ENCODE measurements at places on chromosomes 4 and X.

GRCh38 chr4:88792821-88793220, 95.2 kb upstream of the NAP1L5 start:
- no peak for DNase-seq

DNA sequence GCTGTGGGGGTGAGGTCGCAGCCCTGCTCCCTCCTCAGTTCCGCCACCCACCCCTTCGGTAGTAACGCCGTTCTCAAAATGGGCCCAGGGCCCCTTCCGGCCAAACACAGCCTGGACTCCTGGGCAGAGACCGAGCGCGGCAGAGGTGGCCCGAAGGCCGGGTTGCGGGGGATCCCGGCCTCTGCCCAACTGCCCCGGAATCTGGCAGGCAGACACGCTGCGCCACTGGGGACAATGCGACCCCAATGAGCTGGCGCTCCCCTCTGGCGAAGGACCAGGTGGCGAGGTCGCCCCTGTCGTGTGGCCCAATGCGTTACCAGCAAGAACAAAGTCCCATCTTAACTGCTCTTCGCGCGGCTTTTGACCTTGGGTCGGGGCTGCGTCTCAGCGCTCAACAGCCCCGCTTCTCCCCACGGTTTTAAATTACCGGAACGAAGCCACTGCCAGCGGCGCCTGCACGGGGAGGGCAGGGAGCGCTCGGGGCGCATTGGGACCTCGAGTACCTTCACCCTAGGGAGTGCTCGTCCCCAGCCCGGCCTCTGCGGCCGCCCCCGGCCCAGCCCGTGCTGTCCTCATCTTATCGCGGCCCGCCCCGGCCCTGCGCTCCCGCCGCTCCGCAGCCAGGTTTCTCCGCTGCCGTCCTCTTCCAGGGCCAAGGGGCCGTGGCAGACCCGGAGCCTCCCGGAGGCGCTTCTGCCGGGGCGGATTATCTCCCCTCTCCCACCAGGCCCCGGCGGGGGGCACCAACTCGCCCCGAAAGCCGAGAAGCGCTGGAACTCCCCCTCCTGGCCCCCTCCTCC, 22.2 kb upstream of the HMX1 start:
- no peak for DNase-seq

DNA sequence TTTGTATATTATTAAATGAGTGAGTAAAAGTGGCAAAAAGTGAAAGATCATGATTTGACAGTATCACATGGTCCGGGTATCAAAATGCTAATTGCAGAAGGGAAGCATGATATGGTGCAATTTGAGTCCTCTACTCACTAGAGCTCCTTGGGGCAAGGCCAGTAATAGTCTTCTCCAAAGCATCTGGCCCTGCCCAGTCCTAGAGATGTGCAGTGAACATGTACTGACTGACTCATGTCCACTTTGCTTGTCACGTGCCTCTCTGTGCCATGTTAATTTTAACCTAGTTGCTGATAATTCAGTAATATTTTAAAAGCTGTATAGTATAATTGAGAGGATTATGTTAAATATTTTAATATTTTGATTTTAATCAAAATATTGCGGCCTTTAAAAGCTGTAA, 54.6 kb upstream of the TENM3 start:
- no peak for DNase-seq

GRCh38 chrX:129638917-129639316, 15.8 kb downstream of the APLN start:
- DNase-seq: no peak

- no peak for DNase-seq
Observed at GRCh38 chr4:115671581-115671980, 558.2 kb upstream of the NDST4 start.

DNA sequence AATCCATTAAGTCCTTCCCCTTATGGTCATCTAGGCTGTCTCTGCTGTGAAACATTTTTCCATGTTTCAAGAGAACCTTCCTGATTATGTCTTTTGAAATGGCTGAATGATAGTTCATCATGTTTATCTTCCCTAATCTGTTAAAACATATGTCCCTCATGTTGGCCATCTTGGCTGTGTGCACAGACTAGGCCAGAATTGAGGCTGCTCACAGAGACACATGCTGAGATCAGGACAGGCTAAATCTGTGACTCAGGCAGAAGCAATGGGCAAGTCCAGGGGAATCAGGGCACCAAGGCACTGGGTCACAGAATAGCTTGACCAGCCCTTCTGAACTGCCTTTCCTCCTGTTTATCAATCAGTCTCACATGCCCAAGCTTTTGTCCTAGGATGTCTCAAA, 78.3 kb downstream of the FHDC1 start:
- no peak for DNase-seq

DNA sequence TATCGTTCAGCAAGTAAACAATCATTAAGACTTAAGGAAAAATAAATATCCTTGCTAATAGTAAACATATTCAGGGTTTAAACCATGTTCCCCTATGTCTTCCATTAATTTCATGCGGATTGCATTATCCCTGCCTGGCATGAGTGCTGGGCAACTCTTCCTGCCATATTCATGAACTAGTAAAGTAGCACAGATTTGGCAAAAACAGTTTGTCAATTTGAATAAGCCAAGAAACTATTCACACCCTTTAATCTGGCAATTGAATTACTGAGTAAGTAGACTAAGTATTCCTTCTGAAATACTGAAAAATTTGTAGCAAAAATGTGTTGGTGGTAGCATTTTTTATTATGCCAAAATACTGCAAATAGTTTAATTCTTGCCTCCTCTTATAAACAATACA, 512.0 kb downstream of the NLGN4X start:
- no peak for DNase-seq

DNA sequence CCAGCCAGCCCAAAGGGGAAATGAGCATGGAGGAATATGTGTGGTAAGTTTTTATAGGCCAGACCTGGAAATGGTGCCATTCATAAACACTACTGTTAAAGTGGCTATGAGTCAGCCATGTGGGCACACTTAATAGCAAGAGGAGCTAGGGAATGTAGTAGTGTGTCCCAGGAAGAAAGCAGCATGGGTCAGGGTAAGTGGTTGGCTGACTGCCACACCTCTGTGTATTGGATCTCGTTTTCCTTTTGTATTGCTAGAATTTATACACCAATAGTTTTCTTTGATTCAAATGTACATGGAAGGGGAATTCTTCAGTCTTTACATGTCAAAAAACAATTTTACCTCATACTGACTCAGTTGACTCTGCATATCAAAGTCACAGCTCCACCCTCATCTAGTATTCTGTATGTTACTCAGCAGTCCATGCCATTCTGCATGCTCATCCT, 22.9 kb upstream of the SGMS2 start:
- no peak for DNase-seq

- no peak for DNase-seq
Observed at GRCh38 chr4:84944947-84945346, 21.5 kb downstream of the WDFY3 start.

- no peak for DNase-seq
Observed at GRCh38 chr4:4539481-4539880, 2.4 kb downstream of the STX18 start.

DNA sequence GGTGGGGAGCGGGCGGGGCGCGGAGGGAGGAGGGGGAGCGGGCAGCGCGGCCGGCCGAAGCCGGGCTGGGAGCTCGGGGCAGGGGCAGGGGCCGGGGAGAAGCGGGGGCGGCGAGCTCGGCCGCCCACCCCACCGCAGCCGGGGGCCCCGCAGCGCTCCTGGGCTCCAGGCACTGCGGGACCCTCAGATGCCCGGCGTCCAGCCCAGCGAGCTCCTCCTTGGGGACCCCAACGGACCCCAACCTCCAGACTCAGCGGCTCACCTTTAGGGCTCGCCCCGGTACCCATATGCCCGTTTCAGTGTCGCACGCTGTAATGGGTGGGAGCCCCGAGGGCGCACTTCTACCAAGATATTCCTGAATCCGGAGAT, 357 bp upstream of the ADGRG2 start:
- no peak for DNase-seq

DNA sequence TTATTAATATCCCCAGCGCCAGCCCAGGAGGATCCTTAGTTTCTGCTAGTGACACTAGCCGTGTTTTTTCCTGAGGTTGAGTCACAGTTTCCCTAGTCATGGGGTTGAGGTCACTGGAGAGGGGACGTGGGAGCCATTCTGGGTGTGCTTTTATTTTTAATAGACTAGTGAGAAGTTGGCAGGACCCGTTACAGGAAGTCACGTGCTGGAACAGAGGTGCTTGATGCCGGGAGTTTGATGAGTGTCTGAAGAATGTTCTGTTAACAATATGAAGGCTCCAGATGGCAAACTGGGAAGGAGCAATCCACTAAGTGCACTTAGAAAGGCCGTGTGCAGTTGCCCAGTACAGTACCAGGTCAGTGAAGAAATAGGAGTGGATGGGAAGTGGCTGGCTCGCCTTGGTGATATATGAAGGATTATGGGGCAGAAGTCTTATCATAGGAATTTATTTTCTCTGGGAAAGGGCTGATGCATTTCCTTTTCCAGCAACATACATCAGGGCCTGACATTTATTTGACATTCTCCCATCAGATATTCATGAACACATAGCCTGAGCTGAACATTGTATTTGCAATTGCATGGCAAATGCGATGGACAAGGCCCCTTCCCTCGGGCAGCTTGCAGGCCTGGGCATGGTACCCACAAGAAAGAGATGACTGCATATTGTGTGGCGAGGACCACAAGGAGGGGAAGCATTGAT, 291.8 kb downstream of the FBXW7 start:
- no peak for DNase-seq

- no peak for DNase-seq
Observed at GRCh38 chrX:64977830-64978229, 1.6 kb upstream of the ZC4H2 start.

- no peak for DNase-seq
Observed at GRCh38 chr4:143437937-143438336, 75.6 kb upstream of the SMARCA5 start.

DNA sequence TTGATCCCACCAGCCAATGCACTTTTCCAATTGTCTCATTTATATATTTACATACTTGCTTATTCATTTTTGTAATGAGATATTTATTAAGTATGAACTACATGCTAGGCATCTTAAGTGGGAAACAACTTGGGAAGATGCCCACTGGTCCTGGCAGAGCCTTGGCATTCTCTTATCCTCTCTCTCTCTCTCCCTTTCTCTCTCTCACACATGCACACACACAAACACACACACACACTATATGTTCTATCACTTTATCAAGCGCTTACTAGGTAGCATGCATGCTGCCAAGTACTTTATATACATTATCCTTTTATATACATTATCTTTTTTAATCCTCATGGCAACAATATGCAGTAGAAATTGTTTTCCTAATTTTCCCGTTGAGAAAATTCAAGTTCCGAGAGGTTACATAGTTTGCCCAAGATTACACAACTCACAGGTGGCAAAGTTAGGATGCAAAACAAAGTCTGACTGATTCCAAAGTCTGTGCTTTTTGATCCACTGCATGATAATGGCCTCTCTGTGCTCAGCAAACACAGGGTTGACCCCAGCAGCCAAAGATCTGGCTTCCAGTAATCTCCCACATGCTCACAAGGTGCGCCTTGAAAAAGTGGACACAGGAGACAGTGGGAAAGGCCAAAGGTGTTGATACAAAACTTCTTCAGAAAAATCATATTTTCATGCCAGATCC, 173.1 kb upstream of the KLF3 start:
- no peak for DNase-seq

DNA sequence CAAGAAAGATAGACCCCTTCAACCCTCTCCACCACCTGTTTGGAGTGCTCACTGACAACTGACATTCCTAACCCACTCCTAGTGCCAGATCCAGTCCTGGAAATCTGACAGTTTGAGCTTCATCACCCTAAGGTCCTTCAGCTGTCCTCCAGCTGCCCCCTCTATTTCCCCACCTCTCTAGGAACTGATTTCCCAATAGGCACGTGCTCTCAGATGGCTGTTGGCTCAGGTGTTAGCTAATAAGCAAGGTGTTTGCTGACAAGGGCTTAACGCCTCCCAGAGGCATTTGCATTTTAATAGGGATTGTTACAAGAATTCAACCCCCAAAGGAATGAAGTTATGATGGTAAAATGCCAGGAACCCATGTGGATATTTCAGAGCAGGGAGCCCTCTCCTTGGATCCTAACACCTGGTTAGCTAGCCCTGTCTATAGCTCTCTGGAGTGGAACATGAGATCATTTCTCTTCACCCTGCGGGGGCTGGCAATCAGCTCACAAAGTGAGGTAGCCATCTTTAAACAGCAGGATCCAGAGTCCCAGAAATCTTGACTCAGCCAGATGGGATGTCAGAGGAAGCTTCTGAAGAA, 348.5 kb upstream of the SFRP2 start:
- DNase-seq: no peak

DNA sequence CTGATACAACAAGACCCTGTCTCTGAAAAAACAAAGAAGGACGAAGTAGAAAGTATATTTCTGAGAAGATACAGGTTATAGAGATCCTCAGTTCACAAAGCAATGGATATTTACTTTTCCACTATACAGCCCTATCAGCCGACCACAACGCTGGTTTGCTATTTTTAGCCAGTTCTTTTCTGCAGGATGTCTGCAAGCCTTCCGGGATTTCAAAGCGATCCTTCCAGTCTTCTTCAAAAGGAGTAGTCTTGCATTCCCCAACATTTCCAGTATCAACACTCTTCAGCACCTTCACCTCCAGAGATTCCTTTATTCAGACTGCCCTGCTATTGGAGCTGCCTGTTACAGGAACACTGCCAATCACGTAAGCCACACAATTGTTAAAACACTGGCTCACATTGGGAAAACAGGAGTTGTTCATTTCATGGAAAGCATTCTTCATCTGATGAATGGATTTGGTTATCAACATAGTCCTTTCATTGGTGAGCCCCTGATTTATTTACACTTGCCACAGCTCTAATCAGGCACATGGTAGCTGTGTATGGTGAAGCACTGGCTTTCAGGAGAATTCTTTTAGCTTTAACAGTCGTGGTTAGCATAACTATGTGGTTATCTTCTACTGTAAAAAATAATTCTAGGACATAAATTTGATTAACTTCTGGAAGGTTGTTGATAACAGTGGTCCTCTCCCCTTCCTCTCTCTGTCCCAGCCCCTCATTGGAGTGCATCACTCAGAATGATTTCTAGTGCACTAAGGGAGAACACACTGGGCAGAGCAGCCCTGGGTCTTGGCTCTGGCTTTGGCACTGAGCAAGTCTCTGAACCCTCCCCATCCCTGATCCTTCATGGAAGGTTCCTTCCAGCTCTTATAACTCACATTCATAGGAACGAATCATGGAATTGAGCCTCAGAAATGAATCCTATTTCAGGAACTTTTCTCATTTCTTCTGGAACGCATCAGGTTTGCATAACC, 109.9 kb upstream of the SORBS2 start:
- DNase-seq: no peak

DNA sequence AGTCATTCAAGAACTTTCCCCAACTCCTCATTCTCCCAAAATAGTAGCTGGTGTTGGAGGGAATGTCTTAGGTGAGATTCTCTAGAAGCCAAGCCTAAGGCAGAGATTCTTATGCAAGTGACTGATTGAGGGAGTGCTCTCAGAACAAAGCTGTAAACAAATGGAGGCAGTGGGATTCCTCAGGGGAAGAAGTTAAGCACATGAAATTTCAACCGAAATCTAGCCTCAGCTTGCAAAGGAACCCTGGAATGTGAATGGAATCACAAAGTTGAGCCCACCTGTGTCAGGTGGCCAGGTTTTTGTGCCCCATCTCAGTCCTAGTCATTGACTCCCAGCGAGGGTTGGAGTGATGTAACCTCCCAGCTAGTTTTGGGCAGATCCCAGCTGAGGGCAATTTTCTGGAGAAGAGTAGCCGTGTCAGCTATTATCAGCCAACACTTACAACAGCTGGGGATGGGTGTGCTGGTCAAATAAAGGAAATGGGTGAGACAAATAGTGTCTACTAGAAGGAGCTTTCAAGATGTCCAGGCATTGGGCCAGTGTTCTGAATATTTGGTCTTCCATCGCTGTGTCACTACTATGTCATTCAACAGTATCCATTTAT, 29.7 kb upstream of the FGF2 start:
- DNase-seq: no peak

Data from stimulated activated CD4-positive, alpha-beta T cell treated with anti-CD3 and anti-CD28 coated beads, Interleukin-1b, Interleukin-23, amount 100 ng/mL, for 24 hours (primary cell).